Right forelimb (tissue), 1 donor: ENCODE measurements at places on chromosomes 12 and 14.

- no peak for DNase-seq
These were observed 86.2 kb upstream of the VASH1 start for GRCh38 chr14:76675046-76675445.

DNA sequence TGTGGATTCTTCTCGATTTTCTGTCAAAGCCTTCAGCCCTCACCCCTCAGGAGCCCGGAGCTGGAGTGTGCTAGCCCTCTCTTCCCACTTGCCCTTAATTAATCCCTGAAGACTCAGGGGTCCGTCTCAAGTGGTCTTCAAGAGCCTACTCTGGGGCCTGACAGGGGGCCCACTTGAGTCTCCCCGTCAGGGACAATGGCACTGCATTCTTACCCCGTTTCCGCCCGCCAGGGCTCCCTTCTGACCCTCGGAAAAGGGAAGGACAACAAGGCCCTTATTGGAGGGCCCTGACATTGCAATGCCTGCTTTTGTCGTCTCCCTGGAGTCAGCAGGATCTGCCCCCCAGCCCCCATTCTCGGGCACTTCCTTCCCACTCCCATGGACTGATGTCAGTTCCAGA lies 34.4 kb downstream of the TBX3 start:
- no peak for DNase-seq

DNA sequence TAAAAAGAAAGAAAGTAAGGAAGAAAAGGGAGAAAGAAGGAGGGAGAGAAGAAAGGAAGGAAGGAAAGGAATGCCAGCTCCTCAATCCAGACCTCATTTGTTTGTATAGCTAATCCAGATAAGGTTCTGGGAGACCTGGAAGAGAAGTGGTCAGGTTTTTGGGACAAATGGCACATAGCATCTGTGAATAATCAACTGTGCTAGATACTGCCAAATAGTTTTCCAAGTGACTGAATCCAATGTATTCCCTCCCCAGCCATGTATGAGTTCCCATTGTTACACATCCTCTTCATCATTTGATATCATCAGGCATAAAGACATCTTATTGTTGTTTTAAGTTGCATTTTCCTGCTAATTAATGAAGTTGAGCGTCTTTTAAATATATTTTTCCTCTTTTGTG lies 18.6 kb upstream of the PTGR2 start:
- no peak for DNase-seq

GRCh38 chr12:13178568-13179210 lies 17.8 kb upstream of the EMP1 start:
- peak; percentile 66 for DNase-seq

DNA sequence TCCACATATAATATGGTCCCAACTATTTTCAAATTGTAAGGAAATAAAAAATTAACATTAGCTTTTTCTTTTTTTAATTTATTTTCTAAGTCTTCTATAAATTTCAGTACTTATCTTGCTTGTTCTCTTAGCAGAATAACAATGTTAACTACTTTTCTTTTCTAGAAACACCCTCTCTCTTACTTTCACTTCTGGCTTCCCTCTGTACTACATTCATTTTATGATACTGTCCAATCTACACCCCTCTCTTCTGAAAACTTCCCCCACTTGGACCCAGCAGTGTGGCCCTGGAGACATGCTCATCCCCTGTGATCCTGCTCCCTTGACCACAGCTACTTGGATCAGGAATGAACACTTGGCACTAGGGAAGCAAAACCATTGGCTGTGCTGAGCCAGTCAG lies 15.7 kb downstream of the SGPP1 start:
- no peak for DNase-seq

- no peak for DNase-seq
These were observed 29.0 kb downstream of the ACTN1 start for GRCh38 chr14:68950111-68950510.

DNA sequence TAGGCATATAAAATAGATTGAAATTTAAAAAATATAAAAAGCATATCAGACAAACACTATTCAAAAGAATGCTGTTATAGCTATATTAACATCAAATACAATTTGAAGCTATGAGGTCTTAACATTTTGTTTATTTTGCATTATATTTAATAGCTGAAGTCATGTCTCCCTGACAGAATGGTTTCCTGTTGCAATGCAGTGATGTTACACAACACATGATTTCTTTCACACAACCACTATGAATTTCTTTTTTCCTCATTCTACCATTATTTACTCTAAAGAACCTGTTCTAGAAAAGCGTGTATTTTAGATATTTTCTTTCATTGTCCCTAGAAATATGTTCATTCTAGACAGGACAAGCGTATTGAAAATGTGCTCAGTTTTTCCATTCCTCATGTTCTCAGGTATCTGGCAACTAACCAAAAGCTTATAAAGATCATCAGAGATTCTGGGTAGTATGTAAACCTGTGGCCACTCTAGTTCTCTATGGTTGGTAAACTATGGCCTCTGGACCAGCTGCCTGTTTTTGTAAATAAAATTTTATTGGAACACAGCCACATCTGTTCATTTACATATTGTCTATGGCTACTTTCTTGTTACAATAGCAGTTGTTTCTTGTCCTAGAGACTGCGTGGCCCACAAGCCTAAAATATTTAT lies 183.8 kb downstream of the FOXA1 start:
- DNase-seq, result no peak

DNA sequence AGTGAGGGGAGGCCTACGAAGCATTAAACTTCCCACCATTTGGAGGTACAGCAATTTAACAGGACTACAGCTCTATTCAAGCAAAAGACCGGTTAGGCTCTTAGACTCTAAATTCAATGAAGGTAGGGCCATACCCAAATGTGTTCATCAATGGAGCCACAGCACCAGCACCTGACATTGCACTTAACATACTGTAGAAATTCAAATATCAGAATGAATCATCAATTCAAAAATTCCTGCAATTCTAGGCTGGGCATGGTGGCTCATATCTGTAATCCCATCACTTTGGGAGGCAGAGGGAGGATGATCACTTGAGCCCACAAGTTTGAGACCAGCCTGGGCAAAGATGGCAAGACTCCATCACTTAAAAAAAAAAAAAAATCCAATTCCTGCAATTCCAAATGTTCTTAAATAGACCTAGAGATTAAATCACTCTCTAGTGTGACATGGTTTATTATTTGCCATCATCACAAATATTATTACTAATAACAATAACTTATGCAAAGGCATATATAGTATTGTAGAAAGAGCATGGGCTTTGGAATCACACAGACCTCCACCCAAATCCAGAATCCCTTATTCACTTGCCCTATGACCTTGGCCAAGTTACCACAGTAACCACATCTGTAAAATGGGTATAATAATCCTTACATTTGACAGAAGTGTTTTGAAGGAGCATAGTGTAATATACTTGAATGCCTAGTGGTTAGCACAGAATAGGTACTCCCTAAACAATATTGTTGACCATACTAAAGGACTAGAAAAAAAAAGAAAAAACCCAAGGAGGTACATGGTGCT lies 59.4 kb downstream of the CIT start:
- no peak for DNase-seq

GRCh38 chr12:33832900-33833299 lies 189.4 kb upstream of the ALG10 start:
- DNase-seq, result no peak

GRCh38 chr12:92431146-92431545 lies 271.6 kb upstream of the PLEKHG7 start:
- no peak for DNase-seq

DNA sequence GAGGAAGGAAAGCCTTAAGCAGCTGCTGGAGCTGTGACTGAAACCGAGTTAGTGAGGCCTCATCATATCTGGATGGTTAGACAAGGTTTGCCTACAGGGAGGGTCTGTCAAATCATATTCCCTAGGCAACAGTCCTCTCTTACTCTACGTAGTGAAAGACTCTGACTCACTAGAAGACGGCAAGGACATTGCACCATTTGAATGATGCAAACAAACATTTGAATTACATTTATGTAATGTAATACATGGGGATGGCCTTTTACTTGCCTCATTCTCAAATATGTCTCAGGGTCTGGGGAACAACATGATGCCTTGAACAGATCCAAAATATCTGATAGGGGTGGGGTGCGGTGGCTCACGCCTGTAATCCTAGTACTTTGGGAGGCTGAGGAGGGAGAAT lies 29.8 kb upstream of the STRAP start:
- DNase-seq, result no peak

GRCh38 chr12:112122823-112123690 lies 2.3 kb upstream of the TRAFD1 start:
- DNase-seq, result no peak

DNA sequence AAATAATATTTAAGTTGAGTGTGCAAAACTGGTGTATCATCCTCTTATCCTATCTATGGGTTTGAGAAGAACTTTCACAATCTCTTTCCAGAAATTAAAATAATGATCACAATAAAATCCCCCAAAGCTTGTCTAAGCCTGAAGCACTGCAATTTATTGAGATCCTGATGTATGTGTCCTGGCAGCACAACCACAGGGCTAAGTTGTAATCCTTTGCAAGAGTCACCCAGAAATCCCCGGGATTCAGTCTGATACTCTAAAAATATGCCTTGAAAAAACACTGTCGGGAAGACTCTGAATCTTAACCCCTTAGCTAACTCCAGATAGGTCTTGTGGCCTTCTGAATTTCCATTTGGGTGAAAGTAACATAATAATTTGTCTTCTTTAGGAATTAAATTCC lies 40.3 kb upstream of the STXBP6 start:
- DNase-seq, result no peak

DNA sequence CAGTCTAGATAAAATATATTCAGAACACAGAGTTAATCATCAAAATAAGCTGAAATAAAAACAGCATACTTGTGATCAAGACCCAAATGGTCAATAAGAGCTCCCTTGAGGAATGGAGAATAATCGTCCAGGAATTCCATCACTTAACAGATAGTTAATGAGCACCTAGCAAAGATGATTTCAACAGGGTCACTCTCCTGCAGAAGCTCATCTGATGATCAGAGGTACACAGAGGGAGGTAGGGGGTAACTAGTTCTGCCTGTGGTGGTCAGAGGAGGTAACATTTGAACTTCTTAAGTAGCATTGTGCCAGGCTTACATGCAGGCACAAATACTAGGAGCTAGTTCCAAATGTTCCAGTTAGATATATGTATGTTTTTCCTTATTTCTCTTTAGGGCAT lies 9.5 kb downstream of the MED13L start:
- no peak for DNase-seq

DNA sequence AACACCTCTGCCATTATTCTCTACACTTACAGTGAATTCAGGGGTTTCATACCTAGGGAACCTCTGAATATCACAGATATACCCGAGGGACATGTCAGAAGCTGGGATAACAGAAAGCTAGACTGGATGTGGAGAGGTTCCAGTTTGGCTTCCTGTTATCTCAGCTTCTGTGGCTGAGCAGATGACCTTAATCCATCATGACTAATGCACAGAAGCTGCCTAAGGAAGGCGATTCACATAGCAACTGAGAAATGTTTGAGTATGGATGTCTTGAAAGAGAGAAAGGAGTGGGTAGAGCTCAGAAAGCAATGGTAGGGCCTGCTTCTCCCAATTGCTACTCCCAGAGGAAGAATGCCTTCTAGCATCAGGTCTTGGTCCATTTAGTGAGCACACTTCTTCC lies 187.6 kb downstream of the RMST start:
- no peak for DNase-seq

- DNase-seq, result no peak
These were observed 176.3 kb upstream of the STXBP6 start for GRCh38 chr14:25226214-25226613.

DNA sequence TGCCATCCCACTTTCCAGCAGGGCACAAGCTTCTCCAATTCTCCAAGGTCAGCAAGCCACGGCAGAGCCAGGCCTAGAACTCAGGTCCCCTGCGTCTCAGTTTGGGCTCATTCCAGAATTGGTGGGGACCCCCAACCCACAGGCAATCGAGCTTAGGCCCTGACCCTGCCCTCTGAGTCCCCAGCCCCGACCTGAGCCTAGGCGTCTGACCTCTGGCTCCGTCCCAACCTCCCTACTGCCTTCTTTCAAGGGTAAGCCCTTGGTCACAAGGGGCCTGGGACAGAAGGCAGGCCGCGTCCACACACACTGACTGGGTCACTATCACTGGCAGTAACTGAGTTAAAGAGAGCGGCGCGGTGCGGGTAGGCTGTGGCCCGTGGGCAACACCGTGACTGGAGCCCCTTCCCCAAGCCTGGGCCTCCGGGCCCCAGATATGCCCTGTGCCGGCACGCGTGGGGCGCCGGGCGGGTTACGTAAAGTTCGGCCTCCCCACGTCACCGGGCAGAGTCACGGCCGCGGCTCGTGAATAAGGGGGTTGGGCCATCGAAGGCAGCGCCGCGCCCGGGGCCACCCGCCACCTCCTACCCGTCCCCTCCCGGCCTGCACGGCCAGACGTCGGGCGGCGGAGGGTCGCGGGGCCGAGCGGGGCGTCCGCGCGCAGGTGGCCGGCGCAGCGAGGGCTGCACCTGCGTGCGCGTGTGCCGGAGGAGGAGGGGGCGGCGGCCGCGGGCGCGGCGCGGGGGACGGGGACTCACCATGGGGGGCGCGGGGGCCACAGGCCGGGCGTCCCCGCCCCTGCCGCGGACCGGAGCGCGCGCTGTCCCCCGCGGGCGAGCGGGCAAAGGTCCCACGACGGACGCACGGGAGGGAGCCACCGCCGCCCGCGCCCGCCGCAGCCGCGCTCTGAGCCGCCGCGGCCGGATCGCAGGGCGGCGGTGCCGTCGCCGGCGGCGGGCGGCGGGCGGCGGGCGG lies 516 bp downstream of the ANKRD9 start:
- DNase-seq, result peak; percentile 67

GRCh38 chr12:5081016-5081415 lies 37.3 kb downstream of the KCNA5 start:
- DNase-seq, result no peak

DNA sequence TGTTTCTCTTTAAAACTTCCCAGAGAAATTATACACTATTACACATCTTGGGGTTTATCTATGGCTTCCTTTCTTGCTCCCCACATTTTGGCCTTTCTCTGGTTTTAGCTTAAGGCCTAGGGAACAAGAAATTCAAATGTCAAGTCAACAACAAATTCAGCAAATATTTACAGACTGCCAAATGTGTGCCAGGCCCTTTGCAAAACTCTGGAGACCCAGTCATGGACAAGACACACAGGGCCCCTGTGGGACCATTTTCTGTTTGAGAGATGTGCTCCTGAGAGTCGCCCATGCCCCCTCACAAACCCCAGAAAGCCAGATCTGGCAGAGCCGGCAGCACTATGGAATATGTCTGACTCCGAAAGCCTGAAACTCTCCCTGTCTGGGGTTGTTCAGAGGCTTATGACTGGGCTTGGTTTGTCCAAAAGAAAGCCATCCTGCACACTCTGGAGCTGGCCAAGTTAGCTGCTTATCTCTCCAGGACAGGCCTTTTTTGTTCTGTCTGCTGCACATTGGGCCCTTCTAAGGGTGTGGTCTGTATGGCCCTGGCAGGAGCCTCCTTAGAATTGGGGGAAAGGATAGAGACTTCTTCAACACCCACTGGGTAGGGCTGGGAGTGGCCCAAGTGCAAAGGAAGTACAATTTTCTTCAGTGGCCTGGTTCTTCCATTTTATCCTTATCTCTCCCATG lies 1.1 kb upstream of the KRT3 start:
- DNase-seq, result no peak
